Activated CD4-positive, alpha-beta memory T cell treated with anti-CD3 and anti-CD28 coated beads for 36 hours (primary cell): ENCODE measurements at places on chromosomes 11 and 22. TPM values are rescaled to one million over a fixed set of nuclear protein-coding genes. Genes with fewer than 3 reads are reported as not detected.
A peak's percentile ranks its signal among the peaks of the same experiment; 100 is the strongest.

DNA sequence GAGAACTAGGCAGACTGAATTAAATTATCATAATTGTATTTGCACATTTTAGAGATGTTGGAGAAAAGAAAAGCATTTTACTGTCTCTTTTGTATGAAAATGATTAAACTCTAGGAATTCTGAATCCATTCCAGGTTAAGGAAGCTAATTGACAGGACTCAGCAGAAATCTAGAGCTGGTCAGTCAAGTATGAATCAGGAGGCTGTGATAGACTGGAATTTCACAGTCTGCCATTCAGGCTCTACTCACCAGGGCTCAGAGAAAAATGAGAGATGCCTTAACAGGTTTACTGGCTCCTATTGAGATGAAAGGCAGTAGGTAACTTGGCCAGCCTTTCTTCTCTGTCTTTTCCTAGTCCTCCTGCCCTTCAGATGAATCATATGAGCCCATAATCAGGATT, 693.9 kb upstream of the CHORDC1 start:
- H3K27me3 ChIP-seq, result no peaks in the 10 kb centered on the region
- DNase-seq, result no peak
- no peaks in the 10 kb centered on the region for H3K4me1 ChIP-seq
- H3K4me3 ChIP-seq, result no peak overlapping the region
- H3K36me3 ChIP-seq, result no peaks in the 10 kb centered on the region

- peak overlapping the region; percentile 64 for H3K4me3 ChIP-seq
- peak overlapping the region; percentile 38 for H3K27ac ChIP-seq
- H3K4me1 ChIP-seq, result peaks cover 52% of the 10 kb centered on the region
- H3K27me3 ChIP-seq, result peaks cover 10% of the 10 kb centered on the region
- peak; percentile 43 for DNase-seq
- H3K36me3 ChIP-seq, result no peaks in the 10 kb centered on the region
Measured at GRCh38 chr11:67371189-67371910, 2.0 kb downstream of the CLCF1 start.

GRCh38 chr11:83471831-83472727, 185.9 kb upstream of the CCDC90B start:
- no peak for DNase-seq
- no peaks in the 10 kb centered on the region for H3K27me3 ChIP-seq
- no peak overlapping the region for H3K27ac ChIP-seq
- H3K4me1 ChIP-seq, result no peaks in the 10 kb centered on the region
- no peak overlapping the region for H3K4me3 ChIP-seq

DNA sequence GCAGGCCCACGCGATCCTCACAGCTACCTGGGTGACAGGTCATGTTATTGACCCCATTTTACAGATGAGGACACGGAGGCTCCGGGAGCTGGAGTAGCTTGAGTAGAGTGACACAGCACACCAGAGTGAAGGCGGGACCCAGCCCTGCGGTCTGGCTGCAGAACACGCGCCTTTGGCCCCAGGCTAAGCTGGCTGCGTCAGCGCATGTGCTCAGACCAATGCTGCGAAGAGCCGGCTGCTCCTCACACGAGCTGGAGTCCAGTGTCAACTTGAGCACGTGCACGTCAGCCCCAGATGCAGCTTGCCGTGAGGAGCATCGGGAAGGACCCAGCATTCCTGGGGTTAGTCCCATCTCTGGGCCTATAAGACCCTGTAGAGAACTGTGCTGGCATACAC, 49.9 kb downstream of the SCUBE1 start:
- no peaks in the 10 kb centered on the region for H3K36me3 ChIP-seq
- H3K27ac ChIP-seq, result no peak overlapping the region
- no peak for DNase-seq
- no peak overlapping the region for H3K4me3 ChIP-seq
- no peaks in the 10 kb centered on the region for H3K27me3 ChIP-seq
- no peaks in the 10 kb centered on the region for H3K4me1 ChIP-seq

- no peak overlapping the region for H3K4me3 ChIP-seq
- peak overlapping the region; percentile 43 for H3K27ac ChIP-seq
- H3K36me3 ChIP-seq, result peaks cover 1% of the 10 kb centered on the region
- H3K4me1 ChIP-seq, result peaks cover 4% of the 10 kb centered on the region
Measured at GRCh38 chr11:61142424-61142823, 18.8 kb downstream of the VPS37C start.

DNA sequence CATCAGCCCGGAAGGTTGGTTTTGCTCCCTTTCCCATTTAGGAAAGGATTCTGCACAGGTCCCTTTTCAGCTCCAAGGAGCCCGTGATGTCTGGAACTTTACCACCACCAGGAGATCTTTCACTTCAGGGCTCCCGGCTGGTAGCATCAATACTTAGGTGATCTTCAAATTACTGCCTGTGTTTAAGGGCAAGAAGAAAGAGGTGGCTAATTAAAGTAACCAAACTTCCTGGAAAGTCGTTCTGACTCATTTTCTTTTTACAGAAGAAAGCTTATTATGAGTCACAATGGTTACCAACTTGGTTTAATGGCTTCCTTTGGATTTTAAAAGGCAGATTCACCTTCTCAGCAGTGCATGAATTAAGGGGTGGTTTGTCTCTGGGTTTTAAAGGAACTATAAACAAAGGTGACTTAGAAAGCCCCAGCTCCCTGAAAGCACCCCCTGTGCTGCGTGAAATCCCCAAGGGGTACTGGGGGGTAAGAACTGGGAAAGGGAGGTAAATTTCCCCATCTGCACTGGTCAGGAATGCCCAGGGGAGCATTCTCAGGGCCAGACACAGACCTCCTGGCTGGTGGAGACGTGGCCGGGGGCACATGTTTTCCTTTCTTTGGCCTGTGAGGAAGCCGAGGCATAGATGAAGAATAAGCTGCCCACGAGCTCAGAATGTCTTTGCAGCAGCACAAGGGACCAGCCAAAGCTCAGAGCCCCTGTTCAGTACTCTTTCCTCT, 8.8 kb downstream of the POU2F3 start:
- no peaks in the 10 kb centered on the region for H3K36me3 ChIP-seq
- H3K4me1 ChIP-seq, result peaks cover 29% of the 10 kb centered on the region
- H3K27ac ChIP-seq, result no peak overlapping the region
- DNase-seq, result no peak
- H3K4me3 ChIP-seq, result no peak overlapping the region

GRCh38 chr11:111410951-111411350, 31.9 kb upstream of the POU2AF1 start:
- H3K4me1 ChIP-seq, result peaks cover 42% of the 10 kb centered on the region
- no peaks in the 10 kb centered on the region for H3K36me3 ChIP-seq
- H3K4me3 ChIP-seq, result no peak overlapping the region
- no peaks in the 10 kb centered on the region for H3K27me3 ChIP-seq
- no peak for DNase-seq
- H3K27ac ChIP-seq, result no peak overlapping the region

DNA sequence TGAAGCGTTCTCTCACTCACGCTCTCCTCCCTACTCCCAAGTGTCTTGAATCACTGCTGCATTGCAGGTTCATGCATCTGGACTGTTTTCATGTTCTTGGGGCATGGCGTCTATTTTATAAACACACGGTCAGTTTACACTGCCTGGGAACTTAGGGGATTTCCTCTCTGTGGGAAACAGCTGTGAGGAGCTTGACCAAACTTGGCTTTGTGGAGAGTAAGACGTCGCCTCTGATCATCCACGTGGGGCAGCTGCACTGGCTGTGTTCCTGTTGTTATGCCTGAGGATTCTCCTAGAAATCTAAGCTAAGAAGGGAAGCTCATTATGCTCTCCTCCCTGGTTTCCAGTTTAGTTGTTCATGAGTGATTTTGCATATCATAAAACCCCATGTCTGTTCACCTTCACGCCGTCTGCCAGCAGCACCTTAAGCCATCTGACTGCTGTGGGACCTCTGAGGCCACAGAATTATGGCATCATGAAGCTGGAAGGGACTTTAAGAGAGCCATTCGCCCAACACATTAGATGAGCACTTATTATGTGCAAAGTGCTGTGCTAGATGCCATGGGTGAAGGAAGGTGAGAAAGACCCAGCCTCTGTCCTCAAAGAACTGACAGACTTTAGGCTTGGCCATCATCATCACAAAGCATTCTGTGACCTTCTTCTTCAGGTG, 38.8 kb upstream of the POU2AF1 start:
- H3K36me3 ChIP-seq, result no peaks in the 10 kb centered on the region
- H3K4me1 ChIP-seq, result peaks cover 41% of the 10 kb centered on the region
- H3K27ac ChIP-seq, result no peak overlapping the region
- H3K4me3 ChIP-seq, result no peak overlapping the region

- no peak for DNase-seq
- no peaks in the 10 kb centered on the region for H3K27me3 ChIP-seq
- no peak overlapping the region for H3K27ac ChIP-seq
Measured at GRCh38 chr11:11958403-11959231, 49.8 kb downstream of the DKK3 start.

GRCh38 chr22:39356464-39356863, 6.7 kb downstream of the SYNGR1 start:
- no peak for DNase-seq
- no peak overlapping the region for H3K4me3 ChIP-seq
- H3K36me3 ChIP-seq, result no peaks in the 10 kb centered on the region
- H3K27ac ChIP-seq, result no peak overlapping the region
- H3K27me3 ChIP-seq, result peaks cover 6% of the 10 kb centered on the region

- no peak for DNase-seq
- H3K27me3 ChIP-seq, result no peaks in the 10 kb centered on the region
- no peaks in the 10 kb centered on the region for H3K4me1 ChIP-seq
- H3K4me3 ChIP-seq, result no peak overlapping the region
- no peaks in the 10 kb centered on the region for H3K36me3 ChIP-seq
- H3K27ac ChIP-seq, result no peak overlapping the region
Measured at GRCh38 chr22:19991645-19992451, 24.8 kb downstream of the ARVCF start.

GRCh38 chr11:61752117-61752924, at the start of gene MYRF:
Gene MYRF, plus strand, starts transcription at chr11:61752636. Its CDS starts 109 bp downstream, at chr11:61752745.
- H3K27me3 ChIP-seq, result peaks cover 28% of the 10 kb centered on the region
- peaks cover 18% of the 10 kb centered on the region for H3K4me1 ChIP-seq
- peak; percentile 71 for DNase-seq
- H3K27ac ChIP-seq, result no peak within 1 kb of the TSS
- H3K4me3 ChIP-seq, result peak within 1 kb of the TSS; percentile 49

DNA sequence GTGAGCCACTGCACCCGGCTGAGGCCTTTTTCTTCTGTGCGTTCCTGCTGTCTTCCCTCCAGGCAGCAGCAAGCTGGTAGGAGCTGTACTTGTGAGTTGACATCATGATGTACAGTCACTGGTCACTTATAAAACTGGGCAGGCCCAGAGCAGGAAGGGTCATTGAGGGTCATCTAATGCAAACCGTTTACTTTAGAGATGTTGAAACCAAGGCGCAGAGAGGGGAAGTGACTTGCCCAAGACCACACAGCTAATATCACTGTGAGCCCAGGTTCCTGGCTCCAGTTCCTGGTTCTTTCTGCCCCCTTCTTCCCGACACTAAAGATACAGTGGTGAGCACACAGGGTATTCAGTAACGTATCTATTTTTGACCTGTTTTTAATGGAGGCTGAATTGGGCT, 27.3 kb downstream of the PTPRJ start:
- no peak overlapping the region for H3K4me3 ChIP-seq
- peaks cover 78% of the 10 kb centered on the region for H3K4me1 ChIP-seq
- peak overlapping the region; percentile 97 for H3K27ac ChIP-seq
- no peaks in the 10 kb centered on the region for H3K27me3 ChIP-seq
- peaks cover 4% of the 10 kb centered on the region for H3K36me3 ChIP-seq

- DNase-seq, result no peak
- H3K27me3 ChIP-seq, result peaks cover 21% of the 10 kb centered on the region
- peaks cover 36% of the 10 kb centered on the region for H3K4me1 ChIP-seq
- no peak overlapping the region for H3K27ac ChIP-seq
- H3K36me3 ChIP-seq, result no peaks in the 10 kb centered on the region
Measured at GRCh38 chr11:111530091-111530490, 10.4 kb upstream of the LAYN start.

- no peak overlapping the region for H3K4me3 ChIP-seq
- no peaks in the 10 kb centered on the region for H3K36me3 ChIP-seq
- H3K4me1 ChIP-seq, result peaks cover 33% of the 10 kb centered on the region
- H3K27ac ChIP-seq, result no peak overlapping the region
Measured at GRCh38 chr11:67023957-67024353, 1.0 kb downstream of the SYT12 start.

GRCh38 chr11:69834251-69834650, 15.0 kb upstream of the FGF3 start:
- H3K4me1 ChIP-seq, result no peaks in the 10 kb centered on the region
- no peak overlapping the region for H3K4me3 ChIP-seq
- peaks cover 37% of the 10 kb centered on the region for H3K27me3 ChIP-seq
- H3K27ac ChIP-seq, result no peak overlapping the region
- no peak for DNase-seq
- H3K36me3 ChIP-seq, result no peaks in the 10 kb centered on the region

DNA sequence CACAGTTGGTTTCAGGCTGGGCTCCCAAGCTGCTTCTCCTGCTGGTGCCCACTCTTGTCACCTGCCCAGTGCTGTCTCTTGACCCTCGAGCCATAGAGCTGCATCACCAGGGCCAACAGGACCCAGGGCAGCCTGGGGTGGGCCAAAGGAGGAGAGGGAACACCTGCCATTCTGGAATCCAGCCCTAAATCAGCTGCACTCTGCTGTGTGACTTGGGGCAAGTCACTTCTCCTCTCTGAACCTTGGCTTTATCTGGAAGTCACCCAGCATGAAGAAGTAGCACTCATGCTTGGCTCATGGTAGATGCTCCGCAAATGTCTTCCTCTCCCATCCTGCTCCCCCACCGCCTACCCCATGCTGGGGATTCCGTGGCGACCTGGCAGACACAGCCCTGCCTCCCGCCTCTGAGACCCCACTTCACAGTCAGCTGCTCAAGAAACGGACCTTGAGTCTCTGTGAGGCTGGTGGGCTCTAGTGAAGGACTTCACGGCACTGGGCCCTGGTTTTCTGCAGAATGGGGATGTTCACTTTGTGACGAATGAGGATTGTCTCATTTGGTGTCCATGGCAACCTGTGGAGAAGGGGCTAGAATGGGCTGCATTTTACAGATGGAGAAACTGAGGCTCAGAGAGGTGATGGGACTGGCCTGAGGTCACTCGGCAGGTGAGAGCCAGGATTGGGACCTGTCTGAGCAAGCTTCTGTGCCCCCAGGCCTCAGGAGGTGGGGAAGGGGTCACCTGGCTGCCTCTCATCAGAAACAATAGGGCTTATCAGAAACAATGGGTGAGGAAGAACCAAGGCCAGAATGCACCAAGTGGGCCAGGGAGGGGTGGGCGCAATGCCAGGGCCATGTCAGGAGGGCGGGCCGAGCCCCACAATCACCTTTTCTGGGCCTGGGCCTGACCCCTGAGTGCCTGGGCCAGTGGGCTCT, 12.4 kb downstream of the EMID1 start:
- no peak overlapping the region for H3K27ac ChIP-seq
- H3K36me3 ChIP-seq, result no peaks in the 10 kb centered on the region
- DNase-seq, result no peak
- H3K4me1 ChIP-seq, result no peaks in the 10 kb centered on the region

Gene C11orf52
- total RNA-seq, result not detected

Gene GSTT2
- not detected for total RNA-seq

Gene ALDH3B2
- not detected for total RNA-seq

Gene IZUMO1R
- total RNA-seq, result not detected

Gene MYBPC3
- not detected for total RNA-seq
